ENCODE measurements at places on chromosomes 4 and X.
A peak's percentile ranks its signal among the peaks of the same experiment; 100 is the strongest.

DNA sequence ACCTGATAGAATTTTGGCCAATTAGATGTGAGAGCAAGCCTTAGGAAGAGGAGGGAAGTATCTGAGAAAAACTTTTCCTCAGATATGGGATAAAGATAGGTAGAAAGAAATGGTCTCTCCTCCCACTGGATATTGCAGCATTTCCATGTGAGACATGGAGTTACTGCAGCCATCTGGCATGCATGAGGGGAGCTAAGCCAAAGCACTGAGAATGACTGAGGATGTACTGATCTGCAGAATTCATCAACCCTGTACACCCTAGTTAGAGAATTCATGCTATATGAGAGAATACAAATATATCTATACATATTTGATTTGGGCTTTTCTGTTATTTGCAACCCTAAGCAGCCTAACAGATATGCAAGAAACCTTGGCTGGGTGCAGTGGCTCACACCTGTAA, 52.5 kb upstream of the RPL34 start:
- H3K27me3 ChIP-seq, result peaks cover 5% of the 10 kb centered on the region
- no peak for DNase-seq
- no peak overlapping the region for H3K27ac ChIP-seq
- H3K4me1 ChIP-seq, result no peaks in the 10 kb centered on the region

DNA sequence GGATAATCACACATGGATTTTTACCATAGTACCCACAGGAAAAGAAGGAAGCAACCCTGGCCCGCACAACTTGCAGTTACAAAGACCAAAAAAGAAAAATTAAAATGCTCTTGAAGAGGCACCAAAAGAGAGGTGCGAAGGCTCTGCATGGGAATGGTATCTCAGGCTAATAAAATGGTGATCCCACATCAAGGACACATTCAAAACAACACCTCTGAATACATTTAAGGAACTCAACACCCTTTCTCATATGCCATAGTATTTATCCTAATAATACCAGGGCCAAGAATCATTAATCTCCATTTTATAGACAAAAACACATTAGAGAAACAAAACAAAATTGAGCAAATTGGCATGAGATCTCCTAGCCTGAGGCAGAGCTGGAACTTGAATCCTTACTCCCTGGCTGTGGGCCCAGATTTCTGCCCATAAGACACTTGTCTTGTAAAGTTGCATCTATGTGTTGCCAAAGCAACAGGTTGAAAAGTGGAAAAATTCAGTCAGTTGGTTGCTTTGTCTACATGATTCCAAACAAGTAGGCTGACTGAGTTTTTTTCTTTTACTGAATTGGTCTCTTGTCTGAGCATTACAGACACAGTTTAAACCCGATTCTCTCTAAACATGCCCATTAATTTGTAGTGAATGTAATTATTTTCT, 33.5 kb downstream of the GUCY2F start:
- peak; percentile 1 for DNase-seq
- H3K27ac ChIP-seq, result no peak overlapping the region
- no peaks in the 10 kb centered on the region for H3K4me1 ChIP-seq
- H3K4me3 ChIP-seq, result no peak overlapping the region
- H3K36me3 ChIP-seq, result no peaks in the 10 kb centered on the region
- peaks cover 5% of the 10 kb centered on the region for H3K27me3 ChIP-seq

DNA sequence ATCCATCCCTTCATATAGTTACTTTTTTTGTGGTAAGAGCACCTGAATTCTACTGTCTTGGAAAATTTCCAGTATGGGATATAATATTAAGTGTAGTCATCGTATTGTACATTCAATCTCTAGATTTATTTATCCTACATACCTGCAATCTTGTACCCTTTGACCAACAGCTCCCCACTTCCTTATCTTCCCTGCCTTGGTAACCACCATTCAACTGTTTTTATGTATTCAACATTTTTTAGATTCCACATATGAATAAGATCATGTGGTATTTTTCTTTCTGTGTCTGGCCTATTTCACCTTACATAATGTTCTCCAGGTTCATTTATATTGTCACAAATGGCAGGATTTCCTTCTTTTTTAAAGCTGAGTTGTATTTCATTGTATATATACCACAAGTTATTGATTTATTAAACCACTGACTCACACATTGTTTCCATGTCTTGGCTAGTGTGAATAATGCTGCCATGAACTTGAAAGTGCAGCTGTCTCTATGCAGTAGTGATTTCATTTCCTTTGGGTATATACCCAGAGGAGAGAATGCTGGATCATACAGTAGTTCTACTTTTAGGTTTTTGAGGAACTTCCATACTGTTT, 572.5 kb downstream of the MAGEB5 start:
- H3K4me3 ChIP-seq, result no peak overlapping the region
- H3K36me3 ChIP-seq, result no peaks in the 10 kb centered on the region
- no peak for DNase-seq
- no peaks in the 10 kb centered on the region for H3K27me3 ChIP-seq

GRCh38 chr4:122150931-122151330, 1.2 kb upstream of the BLTP1 start:
- H3K27ac ChIP-seq, result peak overlapping the region; percentile 88
- peaks cover 25% of the 10 kb centered on the region for H3K4me1 ChIP-seq
- no peaks in the 10 kb centered on the region for H3K36me3 ChIP-seq
- DNase-seq, result no peak

DNA sequence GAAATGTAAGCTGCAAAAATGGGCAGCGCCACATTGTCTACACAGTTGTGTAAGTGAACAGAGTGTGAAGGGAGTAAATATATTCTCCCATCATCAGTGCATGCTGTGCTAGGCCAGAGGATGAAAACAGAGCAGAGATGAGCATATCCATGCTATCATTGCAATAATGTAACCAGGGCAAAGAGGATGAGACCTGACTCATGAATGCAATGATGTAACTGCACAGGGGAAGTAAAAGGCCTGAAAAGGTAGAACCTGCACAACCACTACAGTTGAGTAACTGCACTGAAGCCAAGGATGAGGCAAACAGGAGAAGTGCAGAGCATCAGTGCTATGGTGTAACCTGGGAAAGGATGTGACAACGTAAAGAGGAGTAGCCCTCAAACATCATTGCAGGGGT, 220.4 kb upstream of the FAM47C start:
- H3K36me3 ChIP-seq, result no peaks in the 10 kb centered on the region
- H3K4me3 ChIP-seq, result no peak overlapping the region
- H3K27ac ChIP-seq, result no peak overlapping the region

DNA sequence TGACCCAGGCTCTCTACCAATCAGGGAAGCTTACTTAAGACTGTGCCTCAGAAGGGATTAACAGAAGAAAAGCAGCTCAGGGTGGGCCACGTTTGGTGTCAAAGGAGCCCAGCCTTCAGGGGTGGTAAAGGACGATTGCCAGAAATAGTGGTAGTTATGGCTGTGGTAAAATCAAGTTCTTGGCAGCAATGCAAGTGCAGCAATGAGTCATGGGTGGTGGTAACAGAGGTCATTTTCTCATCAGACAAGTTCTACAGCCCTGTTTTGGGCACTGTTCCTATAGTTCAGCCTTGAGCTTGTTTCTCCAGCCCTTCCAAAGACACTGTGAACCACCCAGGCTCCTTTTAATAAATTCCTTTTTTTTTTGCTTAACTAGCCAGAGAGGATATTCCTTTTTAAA, 120.3 kb downstream of the EFHC2 start:
- no peaks in the 10 kb centered on the region for H3K4me1 ChIP-seq
- H3K27ac ChIP-seq, result no peak overlapping the region
- H3K4me3 ChIP-seq, result no peak overlapping the region
- H3K27me3 ChIP-seq, result no peaks in the 10 kb centered on the region

- H3K27me3 ChIP-seq, result no peaks in the 10 kb centered on the region
- H3K36me3 ChIP-seq, result no peaks in the 10 kb centered on the region
- no peak for DNase-seq
- H3K27ac ChIP-seq, result no peak overlapping the region
- no peaks in the 10 kb centered on the region for H3K4me1 ChIP-seq
Observed at GRCh38 chrX:22365460-22365859, 92.7 kb downstream of the CBLL2 start.

DNA sequence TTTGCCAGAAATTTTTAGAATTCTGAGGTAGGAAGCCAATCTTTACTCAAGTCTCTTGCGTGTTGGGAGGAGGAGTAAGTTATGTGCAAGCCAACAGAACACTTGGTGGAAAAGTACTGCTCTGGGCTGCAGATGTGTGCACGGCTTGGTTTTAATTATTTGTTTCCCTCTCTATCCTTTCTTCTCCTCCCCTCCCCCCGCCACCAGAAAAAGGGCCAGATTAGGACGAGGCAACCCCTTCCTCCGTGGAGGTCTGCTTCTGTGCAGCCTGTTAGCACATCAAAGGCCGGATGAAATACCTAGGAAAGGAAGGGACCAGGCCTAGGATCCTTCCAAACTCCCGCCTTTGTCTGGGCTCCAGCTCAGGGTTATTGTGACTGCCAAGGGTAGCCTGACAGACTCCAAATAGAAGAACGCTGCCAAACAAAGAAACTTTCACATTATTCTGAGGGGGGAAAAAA, 1.0 kb upstream of the PGRMC1 start:
- no peaks in the 10 kb centered on the region for H3K27me3 ChIP-seq
- no peak overlapping the region for H3K4me3 ChIP-seq
- DNase-seq, result no peak
- H3K4me1 ChIP-seq, result no peaks in the 10 kb centered on the region

DNA sequence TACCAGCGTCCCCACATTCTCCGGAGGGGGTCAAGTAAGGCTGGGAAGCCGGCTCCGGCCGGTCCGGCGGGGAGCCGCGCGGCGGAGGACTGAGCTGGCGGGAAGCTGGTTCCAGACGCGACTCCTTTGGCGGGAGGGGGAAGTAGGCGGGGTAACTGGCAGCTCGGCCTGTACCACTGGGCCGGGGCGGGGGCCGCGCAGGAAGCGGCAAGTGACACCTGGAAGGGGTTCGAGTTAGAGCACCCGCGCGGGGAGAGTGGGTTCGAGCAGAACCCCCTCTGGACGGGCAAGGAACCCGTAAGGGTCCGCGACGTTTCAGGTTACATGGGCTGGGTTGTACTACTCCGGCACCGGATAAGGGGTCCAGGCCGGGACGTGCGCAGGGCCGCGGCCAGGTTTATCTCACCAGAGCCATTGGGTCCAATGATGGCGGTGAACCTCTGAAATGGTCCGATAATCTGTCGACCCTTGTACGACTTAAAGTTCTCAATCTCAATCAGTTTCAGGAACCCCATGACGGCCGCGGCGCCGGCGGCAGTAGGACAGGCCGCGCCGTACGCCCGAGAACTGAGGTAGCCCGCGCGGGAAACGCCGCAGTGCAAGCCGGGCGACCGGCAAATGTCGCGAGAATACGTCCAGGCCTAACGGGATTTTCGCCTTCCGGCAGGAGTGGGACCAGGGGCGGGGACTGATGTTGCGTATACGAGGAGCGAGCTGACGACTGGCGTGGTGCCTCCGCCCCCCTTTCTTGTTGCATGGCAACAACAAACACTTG, at the start of gene SMC1A:
TSS of gene SMC1A (minus strand) at position 569 of the 775 bp plus-strand sequence. CDS start at position 515, 54 bp downstream.
- DNase-seq, result peak; percentile 99
- peaks cover 19% of the 10 kb centered on the region for H3K4me1 ChIP-seq
- H3K27me3 ChIP-seq, result no peaks in the 10 kb centered on the region
- H3K36me3 ChIP-seq, result no peaks in the 10 kb centered on the region
- peak within 1 kb of the TSS; percentile 87 for H3K27ac ChIP-seq
- H3K4me3 ChIP-seq, result peak within 1 kb of the TSS; percentile 57

DNA sequence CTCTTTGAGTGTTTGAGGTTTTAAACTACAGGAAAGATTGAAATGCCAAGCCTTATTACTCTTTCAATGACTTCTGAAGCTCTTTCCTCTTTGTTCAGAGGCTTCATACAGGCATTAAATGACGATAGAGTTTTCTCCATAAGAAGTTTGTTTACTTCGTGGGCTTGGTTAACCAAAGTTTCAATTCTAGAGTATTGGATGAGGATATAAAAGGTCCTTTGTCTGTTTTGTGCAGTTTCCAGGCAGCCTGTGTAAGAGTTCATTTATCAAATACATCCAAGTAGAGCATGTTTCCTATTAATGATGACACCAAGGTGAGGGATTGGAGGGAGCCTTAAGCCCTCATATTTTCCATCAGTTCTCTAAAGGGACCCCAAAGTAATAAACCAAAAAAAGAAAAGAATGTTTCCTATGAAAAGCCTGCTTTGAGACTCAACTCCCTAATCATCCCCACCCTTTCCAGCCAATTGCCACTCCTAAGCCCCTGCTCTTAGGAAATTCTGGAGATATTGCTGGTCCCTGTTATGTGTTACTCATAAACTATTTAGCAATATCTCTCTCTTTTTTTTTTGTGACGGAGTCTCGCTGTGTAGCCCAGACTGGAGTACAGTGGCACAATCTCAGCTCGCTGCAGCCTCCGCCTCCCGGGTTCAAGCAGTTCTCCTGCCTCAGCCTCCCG, 106.2 kb upstream of the IL13RA1 start:
- peaks cover 18% of the 10 kb centered on the region for H3K36me3 ChIP-seq
- no peak overlapping the region for H3K27ac ChIP-seq
- no peak for DNase-seq
- no peaks in the 10 kb centered on the region for H3K4me1 ChIP-seq

GRCh38 chrX:110614596-110614995, 181.0 kb downstream of the CHRDL1 start:
- H3K4me3 ChIP-seq, result no peak overlapping the region
- no peaks in the 10 kb centered on the region for H3K36me3 ChIP-seq
- no peaks in the 10 kb centered on the region for H3K27me3 ChIP-seq
- H3K27ac ChIP-seq, result no peak overlapping the region
- no peaks in the 10 kb centered on the region for H3K4me1 ChIP-seq

DNA sequence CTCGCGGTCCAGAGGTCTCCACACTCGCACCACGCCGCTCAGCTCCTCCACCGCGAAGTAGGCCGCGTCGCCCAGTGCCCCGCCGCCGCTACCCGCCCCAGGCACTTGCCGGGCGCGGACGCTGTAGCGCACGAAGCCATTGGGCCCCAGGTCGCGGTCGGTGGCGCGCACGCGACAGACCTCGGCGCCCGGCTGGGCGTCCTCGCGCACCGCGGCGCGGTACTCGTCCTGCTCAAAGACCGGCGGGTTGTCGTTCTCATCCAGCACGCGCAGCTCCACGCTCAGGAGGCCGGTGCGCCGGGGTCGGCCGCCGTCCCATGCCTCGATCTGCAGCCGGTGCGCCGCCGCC, 1.4 kb downstream of the DCHS2 start:
- peaks cover 81% of the 10 kb centered on the region for H3K27me3 ChIP-seq
- H3K4me1 ChIP-seq, result peaks cover 16% of the 10 kb centered on the region
- no peak for DNase-seq
- H3K27ac ChIP-seq, result no peak overlapping the region

DNA sequence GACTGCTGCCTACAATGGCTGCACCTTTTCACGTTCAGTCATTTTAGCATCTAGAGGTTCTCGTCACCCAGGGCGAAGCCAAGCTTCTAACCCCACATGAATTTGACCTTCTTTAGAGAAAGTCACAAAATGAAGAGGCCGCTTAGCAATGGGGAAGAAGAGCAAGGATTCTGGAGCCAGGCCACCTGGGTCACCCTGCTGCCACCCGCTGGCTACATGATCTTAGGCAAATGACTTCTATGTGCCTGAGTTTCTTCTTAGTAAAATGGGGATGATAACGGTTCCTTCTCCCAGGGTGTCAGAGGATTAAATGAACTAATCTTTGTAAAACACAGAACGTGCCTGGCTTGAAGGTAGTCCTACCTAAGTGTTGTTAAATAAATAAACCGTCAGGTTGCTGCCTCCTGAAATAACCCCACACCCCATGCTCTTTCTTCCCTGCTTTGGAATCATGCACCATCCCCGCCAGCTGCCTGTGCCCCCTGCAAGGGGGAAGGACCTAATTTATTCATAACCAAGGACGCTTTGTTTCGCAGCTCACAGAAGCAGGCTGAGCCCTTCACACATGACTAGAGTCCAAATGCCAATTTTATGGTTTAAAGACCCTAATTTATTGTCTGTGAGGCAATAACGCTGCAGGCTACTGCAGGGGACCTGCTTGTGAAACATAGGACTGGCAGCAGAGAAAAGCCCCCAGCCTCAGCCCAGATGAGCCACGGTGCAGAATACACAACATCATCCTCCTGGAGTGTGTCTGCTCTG, 28.6 kb upstream of the NSG1 start:
- DNase-seq, result no peak
- no peak overlapping the region for H3K27ac ChIP-seq
- H3K4me3 ChIP-seq, result no peak overlapping the region
- H3K27me3 ChIP-seq, result no peaks in the 10 kb centered on the region
- H3K36me3 ChIP-seq, result no peaks in the 10 kb centered on the region

Measured in left lung (tissue), 14 donors.